Suppressor macrophage treated with lipopolysaccharide for 1 hour (primary cell): ENCODE measurements at places on chromosomes 12 and 14.

- DNase-seq, result no peak
Observed at GRCh38 chr14:74516451-74517160, 23.0 kb downstream of the ISCA2 start.

DNA sequence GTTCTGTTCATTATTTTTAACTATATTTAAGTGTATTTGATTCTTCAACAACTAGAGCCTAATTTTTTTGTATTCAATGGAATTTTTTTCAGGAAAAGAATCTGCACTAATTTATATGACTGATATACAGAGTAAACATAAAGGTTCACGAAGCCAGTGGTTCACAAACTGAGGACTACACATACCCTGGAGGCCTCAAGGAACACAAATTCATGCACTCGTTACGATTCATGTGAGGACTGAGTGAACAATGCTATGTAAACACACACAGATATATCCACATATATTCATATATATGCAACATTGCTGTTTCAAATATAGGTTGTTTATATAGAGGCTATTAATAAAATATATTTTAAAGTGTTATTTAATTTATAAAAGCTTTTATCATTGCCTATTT, 137.8 kb downstream of the PHLDA1 start:
- no peak for DNase-seq

DNA sequence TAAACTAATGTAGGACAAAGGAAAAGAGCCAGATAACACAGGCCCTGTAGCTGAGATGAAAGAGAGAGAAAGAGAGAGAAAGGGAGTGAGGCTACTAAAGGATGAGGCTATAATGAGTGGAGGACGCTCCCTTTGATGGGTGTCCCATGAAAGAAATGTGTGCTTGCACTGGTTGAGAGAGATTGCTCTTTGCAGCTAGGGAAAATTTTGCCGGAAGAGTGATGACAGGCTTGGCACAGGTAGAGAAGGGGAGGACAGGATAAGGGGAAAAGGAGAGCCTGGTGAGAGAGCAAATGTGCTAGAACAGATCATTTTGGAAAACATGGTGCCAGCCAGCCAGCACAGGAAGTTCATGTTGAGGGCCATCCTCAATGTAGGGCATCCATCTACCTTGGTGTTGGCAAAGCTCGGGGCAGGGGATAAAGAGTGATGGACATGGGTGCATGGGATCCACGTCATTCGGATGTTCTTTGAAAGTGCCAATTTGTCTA, 248.6 kb downstream of the BTG1 start:
- no peak for DNase-seq

DNA sequence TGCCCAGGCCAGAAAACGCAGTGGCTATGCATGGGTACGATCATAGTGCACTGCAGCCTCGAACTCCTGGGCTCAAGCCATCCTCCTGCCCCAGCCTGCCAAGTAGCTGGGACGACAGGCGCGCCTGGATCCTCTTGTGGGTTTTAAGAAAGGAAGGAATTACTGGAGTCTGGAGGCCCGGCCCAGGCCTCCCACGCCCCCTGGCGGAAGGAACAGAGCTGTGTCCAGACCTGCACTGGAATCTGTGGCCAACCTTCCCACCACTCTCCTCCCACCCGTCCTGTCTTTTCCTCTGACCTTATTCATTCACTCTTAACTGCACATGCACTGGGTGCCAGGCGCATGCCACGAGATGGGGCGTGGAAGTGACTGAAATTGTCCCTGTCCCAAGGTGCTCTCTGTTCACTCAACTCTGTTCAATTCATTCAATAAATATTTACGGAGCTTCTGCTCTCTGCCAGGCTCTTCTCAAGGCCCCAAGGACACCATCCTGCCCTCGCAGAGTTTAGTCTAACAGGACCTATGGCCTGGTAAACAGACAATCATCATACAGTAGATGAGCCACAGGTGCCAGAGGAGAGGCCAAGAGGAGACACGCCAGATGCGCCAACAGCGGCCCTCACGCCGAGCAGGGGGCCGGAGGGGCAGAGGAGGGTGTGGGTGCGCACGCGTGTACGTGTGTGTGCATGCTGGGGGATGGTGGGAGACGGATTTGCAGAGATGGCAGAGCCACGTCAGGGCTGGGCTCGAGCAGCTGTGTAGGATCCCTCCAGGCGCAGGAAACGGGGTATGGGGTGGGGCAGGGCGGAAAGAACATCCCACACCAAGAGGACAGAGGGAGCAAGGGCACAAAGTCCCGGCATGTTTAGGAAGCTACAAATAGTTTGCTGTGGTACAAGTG, 13.7 kb upstream of the TMEM106C start:
- DNase-seq, result peak; percentile 86

GRCh38 chr12:67761566-67761965, 113.0 kb downstream of the DYRK2 start:
- DNase-seq, result no peak

GRCh38 chr12:92206596-92206995, 61.0 kb upstream of the BTG1 start:
- no peak for DNase-seq

DNA sequence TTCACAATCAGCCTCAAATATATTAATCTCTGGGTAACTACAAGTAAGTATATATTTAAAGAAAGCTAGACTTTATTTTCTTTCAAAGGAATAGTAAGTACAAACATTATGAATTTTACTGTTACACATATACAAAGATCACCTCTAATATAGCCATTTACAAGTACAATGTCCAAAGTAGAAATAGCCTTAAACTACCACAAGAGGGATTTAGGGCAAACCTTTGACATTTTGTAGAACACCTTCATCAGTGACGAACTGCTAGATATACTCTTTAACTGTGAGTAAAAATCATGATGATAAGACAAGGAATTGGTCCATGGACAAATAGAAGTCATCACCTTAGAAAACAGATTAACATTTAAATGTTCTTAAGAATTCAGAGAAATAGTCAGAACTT, 69.8 kb downstream of the CNTN1 start:
- DNase-seq, result no peak

- DNase-seq, result no peak
Observed at GRCh38 chr12:58745348-58746125, 174.8 kb downstream of the LRIG3 start.

- DNase-seq, result no peak
Observed at GRCh38 chr14:52077256-52077979, 8.6 kb upstream of the NID2 start.

GRCh38 chr14:58881433-58881832, 243.7 kb downstream of the DACT1 start:
- no peak for DNase-seq

DNA sequence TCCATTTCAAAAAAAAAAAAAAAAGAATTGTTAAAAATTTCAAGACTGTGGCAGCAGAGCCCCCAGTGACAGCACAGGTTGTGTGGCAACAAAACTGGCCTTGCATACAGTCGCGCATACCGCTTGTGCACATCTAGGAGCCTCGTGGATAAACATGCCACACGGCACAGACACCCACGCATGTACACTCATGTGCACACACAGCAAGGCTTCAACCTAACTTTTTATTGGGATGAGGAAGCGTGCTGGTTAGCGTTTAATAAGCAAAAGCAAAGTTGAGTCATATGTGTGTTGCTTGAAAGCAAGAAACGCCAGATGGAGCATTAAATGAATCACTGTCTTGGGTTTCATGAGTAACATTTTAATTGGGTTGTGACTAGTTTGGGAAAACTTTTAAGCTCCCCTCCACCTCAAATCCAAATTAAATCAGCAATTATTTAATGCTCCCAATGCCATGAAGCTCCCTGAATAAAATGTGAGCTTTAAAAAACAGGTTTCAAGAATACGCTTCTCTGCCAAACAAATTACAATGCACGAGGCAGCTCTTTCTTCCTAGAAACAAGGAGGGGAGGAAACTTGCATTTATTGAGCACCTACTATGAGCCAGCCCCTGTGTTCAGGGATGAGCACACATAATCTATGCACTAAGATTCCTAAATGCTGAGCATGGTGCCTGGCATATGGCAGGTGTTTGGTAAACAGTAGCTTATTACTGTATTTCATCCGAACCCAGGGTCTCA, 35.7 kb upstream of the EML1 start:
- peak; percentile 17 for DNase-seq

GRCh38 chr12:28601570-28602058, 411.4 kb downstream of the CCDC91 start:
- no peak for DNase-seq

DNA sequence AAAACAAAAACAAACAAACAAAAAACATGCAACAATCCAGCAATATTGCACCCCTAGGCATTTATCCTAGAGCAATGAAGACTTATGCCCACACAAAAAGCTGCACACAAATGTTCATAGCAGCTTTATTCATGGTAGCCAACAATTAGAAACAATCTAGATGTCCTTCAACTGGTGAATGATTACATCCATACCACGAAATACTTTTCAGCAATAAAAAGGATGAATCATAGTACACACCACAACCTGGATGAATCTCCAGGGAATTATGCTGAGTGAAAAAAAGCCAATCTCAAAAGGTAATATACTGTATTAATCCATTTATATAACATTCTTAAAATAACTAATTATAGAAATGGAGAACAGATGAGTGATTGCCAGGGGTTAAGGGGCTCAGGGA, 14.5 kb upstream of the GPR162 start:
- DNase-seq, result no peak

GRCh38 chr14:79652513-79653307, 558.6 kb downstream of the DIO2 start:
- no peak for DNase-seq

DNA sequence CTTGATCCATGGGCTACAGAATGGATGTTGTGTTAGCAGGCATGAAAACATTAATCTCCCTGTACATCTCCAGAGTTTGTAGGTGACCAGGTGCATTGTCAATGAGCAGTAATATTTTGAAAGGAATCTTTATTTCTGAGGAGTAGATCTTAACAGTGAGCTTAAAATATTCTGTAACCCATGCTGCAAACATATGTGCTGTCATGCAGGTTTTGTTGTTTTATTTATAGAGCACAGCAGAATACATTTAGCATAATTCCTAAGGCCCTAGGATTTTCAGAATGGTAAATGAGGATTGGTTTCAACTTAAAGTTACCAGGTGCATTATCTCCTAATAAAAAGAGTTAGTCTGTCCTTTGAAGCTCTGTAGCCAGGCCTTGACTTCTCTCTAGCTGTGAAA, 3.5 kb upstream of the FITM1 start:
- DNase-seq, result no peak

- DNase-seq, result no peak
Observed at GRCh38 chr14:21055432-21056117, 2.0 kb upstream of the RNASE8 start.

GRCh38 chr12:42128327-42128726, 16.3 kb downstream of the GXYLT1 start:
- DNase-seq, result no peak
